Glutamatergic neuron (in vitro differentiated cells): ENCODE measurements at places on chromosomes 3 and 15. TPM values are rescaled to one million over a fixed set of nuclear protein-coding genes. Genes with fewer than 3 reads are reported as not detected.

Gene AMT
- total RNA-seq = 12.4 TPM

Gene RTP1
- total RNA-seq = not detected

Gene TPRG1
- total RNA-seq = 1.3 TPM

- no peak overlapping the region for H3K27ac ChIP-seq
- no peak for DNase-seq
- no peaks in the 10 kb centered on the region for H3K36me3 ChIP-seq
- H3K27me3 ChIP-seq = no peaks in the 10 kb centered on the region
Measured at GRCh38 chr3:98584547-98584946, 8.9 kb downstream of the CPOX start.

GRCh38 chr3:56591262-56591661 lies 34.3 kb downstream of the CCDC66 start:
- H3K27me3 ChIP-seq = no peaks in the 10 kb centered on the region
- H3K27ac ChIP-seq = no peak overlapping the region
- DNase-seq = no peak

- DNase-seq = no peak
- no peaks in the 10 kb centered on the region for H3K4me1 ChIP-seq
- no peaks in the 10 kb centered on the region for H3K27me3 ChIP-seq
- H3K4me3 ChIP-seq = no peak overlapping the region
- H3K36me3 ChIP-seq = no peaks in the 10 kb centered on the region
Measured at GRCh38 chr15:96693990-96694517, 363.6 kb downstream of the NR2F2 start.

DNA sequence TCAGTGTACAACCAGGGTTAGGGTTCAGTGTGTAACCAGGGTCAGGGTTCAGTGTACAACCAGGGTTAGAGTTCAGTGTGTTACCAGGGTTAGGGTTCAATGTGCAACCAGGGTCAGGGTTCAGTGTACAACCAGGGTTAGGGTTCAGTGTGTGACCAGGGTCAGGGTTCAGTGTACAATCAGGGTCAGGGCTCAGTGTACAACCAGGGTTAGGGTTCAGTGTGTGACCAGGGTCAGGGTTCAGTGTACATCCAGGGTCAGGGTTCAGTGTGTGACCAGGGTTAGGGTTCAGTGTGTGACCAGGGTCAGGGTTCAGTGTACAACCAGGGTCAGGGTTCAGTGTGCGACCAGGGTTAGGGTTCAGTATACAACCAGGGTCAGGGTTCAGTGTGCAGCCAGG lies 33.3 kb downstream of the CYP11A1 start:
- no peak overlapping the region for H3K27ac ChIP-seq
- H3K36me3 ChIP-seq = peaks cover 8% of the 10 kb centered on the region
- DNase-seq = no peak
- no peak overlapping the region for H3K4me3 ChIP-seq
- H3K4me1 ChIP-seq = no peaks in the 10 kb centered on the region

DNA sequence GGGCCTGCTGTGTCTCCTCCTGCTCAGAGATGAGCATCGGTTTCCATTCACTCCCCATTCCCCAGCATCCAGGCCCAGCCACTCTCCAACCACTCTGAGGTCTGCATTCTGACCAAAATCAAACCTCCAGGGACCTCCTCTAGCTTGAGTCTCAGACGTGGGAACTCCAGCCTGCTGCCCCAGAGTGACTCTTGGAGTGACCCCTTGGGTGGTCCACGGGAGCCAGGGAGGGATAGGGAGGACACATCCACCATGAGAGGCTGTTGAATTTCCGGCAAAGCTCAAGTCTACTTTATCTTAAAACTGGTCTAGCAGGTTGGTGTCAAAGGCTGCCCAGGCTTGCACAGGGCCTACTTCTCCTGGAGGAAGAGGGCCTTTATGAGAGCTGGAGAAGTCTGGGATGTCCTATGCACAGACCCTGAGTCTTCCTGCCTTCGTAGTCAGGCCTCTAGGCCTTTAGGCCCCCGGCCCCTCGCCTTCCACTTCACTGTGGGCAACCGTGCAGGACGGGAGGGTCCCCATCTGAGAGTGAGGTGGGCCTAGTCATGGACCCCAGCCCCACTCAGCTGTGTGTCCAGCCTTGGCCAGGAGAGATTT lies 8.9 kb downstream of the CISH start:
- no peaks in the 10 kb centered on the region for H3K4me1 ChIP-seq
- no peak overlapping the region for H3K27ac ChIP-seq
- peak overlapping the region; percentile 1 for H3K4me3 ChIP-seq
- no peak for DNase-seq
- no peaks in the 10 kb centered on the region for H3K36me3 ChIP-seq

DNA sequence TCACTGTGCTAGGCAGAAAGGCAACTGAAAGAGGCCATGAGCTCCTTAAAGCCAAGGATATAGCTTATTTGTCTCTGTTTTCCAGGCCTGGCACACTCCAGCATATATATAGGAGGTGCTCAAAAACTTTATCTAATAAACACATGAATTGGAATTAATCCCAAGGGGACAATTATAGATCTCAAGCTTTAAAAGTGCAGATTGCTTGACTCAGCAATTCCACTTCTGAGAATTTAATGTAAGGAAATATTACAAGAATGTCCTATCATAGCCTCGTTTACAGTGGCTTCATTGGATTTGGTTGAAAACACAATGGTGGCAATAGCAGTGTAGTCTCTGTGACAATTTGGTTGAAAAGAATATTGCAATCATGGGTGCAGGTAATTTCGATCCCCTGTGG lies 267.3 kb downstream of the SHQ1 start:
- H3K4me3 ChIP-seq = no peak overlapping the region

DNA sequence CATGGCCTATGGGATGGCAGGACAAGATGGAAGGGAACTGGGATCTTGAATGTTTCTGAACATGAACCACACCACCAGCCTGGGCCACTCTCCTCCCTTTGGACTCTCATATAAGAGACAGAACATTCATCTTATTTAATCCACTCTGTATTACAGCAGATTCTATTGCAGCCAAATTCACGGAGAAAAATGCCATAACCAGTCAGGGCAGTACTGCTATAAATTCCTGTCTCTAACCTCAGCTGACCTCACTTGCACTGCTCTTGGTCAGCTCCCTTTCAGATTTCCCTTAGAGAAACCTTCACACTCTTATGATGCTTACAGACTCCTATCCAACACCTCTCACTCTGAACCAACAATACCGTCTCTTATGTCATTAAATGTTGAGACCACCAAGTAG lies 101.4 kb downstream of the RYK start:
- no peak overlapping the region for H3K4me3 ChIP-seq
- no peak overlapping the region for H3K27ac ChIP-seq
- DNase-seq = no peak
- peaks cover 10% of the 10 kb centered on the region for H3K27me3 ChIP-seq

DNA sequence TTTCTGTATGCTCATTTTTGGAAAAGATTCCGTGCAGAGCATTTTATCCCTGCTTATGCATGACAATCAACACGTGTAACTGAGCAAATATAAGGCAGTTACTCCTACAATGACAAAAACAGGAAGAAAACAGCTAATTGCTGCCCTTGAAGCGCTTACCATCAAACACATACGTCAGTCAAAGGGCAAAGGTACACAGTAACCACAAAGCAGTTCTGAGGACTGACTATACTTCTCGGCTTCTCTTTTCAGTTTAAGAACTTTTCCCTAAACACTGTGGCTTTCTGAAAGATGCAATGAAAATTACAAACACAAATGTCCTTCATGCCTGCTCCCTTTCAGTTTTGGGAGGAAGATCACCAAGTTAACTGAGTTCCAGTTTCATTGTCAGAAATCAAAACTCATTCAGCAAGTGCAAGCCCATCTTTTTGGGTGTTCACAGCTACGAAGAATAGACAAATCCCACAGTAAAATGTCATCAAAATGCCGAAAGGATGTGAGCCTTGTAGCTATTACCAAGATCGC lies 602.8 kb downstream of the FOXP1 start:
- DNase-seq = no peak
- no peak overlapping the region for H3K4me3 ChIP-seq
- no peak overlapping the region for H3K27ac ChIP-seq
- no peaks in the 10 kb centered on the region for H3K36me3 ChIP-seq
